ENCODE measurements at places on chromosomes 12 and 14.
A peak's percentile ranks its signal among the peaks of the same experiment; 100 is the strongest.

DNA sequence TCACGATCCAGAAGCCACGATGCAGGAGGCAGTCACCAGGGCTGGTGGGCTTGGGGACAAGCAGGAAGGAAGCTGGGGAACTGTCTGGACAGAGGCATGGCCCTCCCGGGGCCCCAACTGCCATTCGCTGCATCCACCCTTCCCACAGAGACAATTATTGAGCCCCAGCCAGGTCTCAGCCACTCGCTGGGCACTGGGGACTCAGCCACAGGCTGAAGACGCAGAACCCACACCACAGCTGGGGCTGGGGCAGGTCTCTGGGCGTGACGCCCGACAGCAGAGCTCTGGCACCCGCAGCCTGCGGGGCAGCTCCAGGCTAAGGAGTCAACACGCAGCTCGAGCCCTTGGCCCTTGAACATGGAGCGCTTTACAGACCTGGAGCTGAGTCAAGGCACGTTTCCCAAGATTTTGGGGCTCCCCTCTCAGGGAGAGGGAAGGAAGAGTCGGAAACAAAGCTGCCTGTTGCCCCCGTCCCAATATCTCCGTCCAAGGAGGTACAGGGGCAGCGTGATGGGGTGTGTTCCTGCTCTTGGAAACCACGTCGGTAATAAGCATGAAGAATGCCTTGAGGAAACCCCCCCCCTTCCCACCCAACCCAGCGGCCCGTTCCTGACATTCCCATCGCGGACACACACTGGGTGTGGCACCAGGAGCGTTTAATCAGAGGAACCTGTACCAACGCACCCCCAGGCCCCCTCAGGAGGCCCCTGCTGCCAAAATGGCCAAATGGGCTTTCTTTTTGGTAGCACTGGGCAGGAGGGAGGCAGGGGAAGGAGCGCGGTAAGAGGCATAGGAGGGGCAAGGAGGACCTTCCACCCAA, 6.7 kb downstream of the RIMBP2 start:
- DNase-seq = no peak

GRCh38 chr12:57983146-57983857, 41.9 kb downstream of the ATP23 start:
- peak; percentile 1 for DNase-seq

DNA sequence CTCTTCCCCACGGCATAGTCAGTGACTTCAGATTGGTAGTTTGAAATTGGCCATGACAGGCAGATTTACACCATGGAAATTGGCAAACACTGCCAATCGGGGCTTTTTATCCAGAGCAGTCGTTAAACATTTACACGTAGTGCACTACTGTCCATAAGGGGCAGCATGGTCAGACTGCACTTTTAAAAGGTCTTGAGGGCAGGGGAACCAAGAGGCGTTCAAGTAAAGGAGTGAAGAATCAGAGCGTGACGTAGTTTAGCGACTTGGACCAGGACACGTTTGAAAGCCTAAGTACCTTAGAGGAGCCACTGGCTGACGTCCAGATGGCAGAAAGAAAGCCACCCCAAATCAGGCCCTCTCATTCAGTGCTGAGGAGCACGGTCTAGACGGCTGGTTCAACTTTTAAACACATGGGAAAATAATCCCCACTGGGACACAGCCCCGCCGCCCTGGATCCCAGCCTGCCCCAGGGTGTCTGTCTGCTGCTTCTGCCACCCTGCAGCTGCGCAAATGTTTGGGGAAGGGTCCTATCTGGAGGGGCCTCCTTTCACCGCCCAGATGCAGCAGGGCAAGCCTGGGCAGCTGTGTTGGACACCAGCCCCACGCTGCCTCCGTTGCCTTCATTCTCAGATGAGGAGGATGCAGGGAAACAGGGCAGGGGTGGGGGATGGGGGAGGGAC, 52.5 kb upstream of the PPP2R5C start:
- no peak for DNase-seq

- no peak for DNase-seq
Measured at GRCh38 chr12:66623455-66623854, 55.4 kb downstream of the GRIP1 start.

- no peak for DNase-seq
Measured at GRCh38 chr12:121976950-121977349, 44.7 kb upstream of the BCL7A start.

GRCh38 chr14:99513183-99513694, 32.0 kb downstream of the CCNK start:
- no peak for DNase-seq

GRCh38 chr12:114981036-114981435, 297.1 kb upstream of the TBX3 start:
- DNase-seq = no peak

- DNase-seq = no peak
Measured at GRCh38 chr12:75820071-75820470, 211.5 kb downstream of the PHLDA1 start.

GRCh38 chr12:30046376-30046775, 262.6 kb upstream of the TMTC1 start:
- no peak for DNase-seq

- no peak for DNase-seq
Measured at GRCh38 chr12:57276935-57277563, 26.1 kb upstream of the STAC3 start.

DNA sequence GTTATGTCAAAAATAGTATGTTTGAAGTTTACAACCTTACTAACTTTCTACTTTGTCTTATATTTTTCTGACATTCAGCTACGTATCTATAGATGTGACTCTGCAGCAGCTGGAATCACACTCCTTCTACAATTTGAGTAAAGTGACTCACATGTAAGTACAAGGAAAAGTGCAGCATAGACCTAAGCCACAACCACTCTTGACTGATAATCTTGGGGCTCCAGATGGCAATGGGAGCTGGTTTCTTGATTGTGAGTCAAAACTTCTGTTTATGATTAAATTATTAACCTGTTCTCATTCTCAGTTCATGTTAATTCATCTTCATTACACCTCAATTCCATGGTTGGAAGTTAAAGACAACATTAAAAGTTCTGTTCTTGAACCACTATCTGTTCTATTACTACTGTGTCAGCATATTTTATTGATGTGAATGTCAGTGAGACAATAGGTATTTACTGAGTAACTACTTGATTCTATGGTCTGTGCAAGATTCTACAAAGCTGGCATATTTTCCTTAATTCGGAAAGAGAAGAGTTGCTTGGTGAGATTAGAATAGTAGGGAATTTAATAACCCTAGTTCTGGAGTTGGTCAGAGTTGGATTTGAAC, 112.9 kb downstream of the TSHR start:
- DNase-seq = no peak

DNA sequence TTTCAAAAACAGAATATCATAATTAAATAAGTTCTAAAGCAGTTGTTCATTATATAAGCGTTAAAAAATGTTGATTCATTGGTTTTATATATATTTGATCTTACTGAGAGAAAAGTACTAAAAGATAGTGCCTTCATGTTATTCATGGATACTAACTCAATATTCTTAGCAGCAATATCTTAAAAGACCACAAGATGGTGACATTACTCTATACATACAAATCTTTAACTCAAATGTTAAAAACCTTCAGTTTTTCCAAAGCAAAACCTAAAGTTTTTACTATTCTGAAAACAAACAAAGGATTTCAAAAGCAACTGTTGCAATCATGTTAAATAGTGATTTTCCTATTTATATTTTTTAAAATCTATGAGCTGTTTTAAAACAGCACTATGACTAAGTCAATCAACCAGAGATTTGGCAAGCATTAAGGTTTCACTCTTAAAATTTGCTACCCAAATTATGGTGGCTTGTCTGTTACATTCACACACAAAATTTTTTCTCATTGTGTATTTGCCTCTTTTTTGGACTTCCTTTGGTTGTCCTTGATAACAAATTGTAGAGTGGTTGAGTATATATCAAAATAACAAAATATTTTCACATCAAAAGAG, 50.1 kb upstream of the RERGL start:
- DNase-seq = no peak

- no peak for DNase-seq
Measured at GRCh38 chr12:104280717-104281458, 22.7 kb upstream of the EID3 start.

- no peak for DNase-seq
Measured at GRCh38 chr14:77206877-77207389, 25.3 kb downstream of the TMEM63C start.

- no peak for DNase-seq
Measured at GRCh38 chr14:42047421-42048055, 440.9 kb downstream of the LRFN5 start.

DNA sequence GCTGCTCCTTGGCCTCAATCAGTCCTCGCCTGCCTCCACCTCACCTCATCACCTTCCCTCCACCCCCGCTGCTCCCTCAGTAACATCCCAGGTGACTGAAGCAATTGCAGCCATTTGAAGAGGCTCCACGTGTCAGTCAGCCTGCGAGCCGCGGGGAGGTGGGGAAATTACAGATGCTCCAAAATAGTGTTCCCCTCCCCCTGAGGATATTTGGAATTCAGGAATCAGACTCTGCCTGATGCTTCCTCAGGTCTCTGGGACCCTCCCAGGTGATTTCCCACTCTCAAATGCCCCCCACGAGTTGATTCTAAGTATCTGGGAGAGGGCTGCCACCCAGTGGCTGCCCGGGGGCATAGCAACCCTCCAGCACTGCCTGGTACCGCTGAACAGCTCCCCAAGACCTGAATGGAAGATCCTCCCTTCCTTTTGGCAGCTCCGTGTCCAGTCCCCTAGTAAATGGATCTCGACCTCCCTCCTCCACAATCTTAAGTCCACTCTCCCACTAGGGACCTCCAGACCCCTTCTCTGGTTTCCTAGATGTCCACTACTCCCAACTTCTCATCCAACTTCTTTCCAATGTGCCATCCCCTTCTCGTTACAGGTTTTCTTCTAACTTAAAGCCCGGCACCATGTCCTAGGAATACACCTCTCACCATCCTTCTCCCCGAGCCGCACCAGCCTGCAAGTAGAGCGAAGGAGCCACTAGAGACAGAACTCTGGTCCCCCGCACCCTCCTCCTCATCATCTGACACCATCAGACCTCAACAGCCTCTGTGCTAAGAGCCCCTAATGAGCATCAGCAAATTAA, 1.4 kb upstream of the ASIC1 start:
- DNase-seq = peak; percentile 56

- no peak for DNase-seq
Measured at GRCh38 chr12:117114784-117115183, 15.6 kb upstream of the TESC start.

- DNase-seq = no peak
Measured at GRCh38 chr12:92078167-92079053, 67.2 kb downstream of the BTG1 start.

DNA sequence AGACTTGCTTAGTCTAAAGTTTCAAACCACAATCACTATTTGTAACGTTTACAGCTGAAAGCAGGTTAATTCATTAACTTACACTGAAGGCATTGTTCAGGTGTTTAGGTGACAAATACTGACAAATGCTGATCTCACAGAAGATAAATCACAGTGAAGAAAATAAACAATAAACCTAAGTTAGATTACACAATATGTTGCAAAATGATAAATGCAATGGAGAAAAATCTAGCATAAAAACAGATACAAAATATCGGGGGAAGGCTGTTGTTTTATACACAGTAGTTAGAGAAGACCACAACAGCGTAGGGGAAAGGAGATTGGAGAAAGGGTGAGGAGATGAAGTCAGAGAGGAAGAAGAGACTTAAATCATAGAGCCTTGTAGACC, 3.0 kb downstream of the SCAF11 start:
- no peak for DNase-seq

GRCh38 chr12:45695035-45695434, 34.5 kb upstream of the ARID2 start:
- DNase-seq = no peak

- no peak for DNase-seq
Measured at GRCh38 chr12:26101763-26102162, 23.1 kb downstream of the BHLHE41 start.

GRCh38 chr14:55913324-55914025, 204.7 kb upstream of the PELI2 start:
- no peak for DNase-seq

DNA sequence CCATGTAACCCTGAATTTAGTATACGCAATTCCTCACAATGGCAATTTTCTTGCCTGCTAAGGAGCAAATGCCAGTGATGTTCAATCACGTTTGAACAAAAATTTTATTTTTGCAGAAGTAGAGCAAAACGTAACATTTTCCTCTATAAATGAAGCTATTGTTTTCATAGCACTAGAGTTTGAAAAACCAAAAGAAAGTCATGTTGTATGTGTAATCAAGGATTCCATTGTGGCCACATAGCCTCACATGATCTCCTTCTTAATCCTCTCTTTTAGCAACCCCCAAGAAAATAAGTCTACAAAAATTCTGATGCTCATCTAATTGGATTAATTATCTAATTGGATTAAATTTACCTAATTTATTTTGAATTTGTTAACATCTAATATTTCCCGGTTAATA, 1217.4 kb upstream of the FLRT2 start:
- DNase-seq = no peak

DNA sequence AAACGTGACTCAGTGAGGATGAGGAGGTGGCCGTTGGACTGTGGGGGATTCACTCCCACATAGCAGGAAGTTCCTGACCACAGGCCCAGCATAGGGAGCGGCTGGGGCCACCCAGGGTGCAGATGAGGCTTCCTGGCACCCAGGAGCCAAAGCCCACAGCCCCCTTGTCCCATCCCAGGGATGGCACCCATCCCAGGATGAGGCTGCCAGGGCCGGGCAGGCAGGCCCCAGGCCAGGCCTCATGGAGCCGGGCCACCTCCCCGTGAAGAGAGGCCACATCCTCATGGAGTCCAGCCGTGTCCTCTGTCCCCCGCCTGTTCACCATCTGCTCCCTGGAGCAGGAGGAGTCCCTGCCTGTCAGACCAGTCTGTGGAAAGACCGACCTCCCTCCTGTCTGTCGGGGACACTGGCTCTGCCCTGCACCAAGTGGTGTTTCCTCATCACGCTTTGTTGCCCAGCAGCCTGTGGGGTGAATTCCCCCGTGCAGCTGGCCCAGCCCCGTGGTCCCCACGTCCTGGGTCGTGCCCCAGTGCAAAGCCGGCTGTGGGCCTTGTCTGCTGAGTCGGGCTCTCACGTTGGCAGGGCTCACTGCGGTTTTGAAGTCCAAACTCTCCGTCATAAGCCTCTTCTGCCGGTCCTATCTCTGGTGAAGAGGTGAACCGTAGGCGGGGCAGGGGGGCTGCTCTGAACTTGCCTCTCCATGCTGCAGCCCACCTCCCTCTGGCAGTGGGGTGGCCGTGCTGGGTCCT, 24.5 kb downstream of the MMP17 start:
- no peak for DNase-seq

- no peak for DNase-seq
Measured at GRCh38 chr12:49811961-49812401, 16.2 kb downstream of the NCKAP5L start.
